ENCODE measurements at places on chromosomes 7 and 10.

DNA sequence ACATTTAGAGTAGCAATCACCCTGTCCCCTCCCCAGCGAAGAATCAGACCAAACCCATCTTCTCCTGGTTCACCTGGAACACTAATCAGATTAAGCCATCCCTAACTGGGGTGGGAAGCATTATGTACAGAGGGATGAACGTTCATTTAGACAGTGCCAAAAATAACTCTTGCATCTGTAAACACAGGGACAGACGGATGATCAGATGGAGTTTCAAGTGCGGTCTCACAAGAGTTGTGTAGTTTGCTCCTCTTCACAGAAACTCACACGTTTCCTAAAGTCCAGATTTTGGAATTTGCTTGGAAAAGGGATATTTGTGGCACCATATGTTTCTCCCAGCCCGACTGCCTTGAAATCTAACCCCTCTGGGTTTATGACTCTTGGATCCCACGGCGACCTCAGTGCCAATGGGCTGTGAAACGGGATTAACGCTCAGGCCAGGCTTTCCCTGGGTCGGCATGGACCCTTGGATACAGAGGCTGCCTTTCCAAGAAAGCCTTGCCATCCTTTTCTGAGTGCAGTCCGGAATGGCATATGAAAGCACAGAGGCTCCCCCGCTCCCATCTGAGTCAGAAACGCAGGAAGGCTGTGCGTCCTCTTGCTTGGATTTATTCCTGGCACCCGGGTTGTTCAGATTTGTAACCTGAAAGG, 293.2 kb upstream of the HABP2 start:
- DNase-seq, result no peak

GRCh38 chr10:77296534-77297392, 340.8 kb downstream of the KCNMA1 start:
- DNase-seq, result no peak

GRCh38 chr7:142788303-142789289, 17.8 kb downstream of the PRSS2 start:
- DNase-seq, result no peak

DNA sequence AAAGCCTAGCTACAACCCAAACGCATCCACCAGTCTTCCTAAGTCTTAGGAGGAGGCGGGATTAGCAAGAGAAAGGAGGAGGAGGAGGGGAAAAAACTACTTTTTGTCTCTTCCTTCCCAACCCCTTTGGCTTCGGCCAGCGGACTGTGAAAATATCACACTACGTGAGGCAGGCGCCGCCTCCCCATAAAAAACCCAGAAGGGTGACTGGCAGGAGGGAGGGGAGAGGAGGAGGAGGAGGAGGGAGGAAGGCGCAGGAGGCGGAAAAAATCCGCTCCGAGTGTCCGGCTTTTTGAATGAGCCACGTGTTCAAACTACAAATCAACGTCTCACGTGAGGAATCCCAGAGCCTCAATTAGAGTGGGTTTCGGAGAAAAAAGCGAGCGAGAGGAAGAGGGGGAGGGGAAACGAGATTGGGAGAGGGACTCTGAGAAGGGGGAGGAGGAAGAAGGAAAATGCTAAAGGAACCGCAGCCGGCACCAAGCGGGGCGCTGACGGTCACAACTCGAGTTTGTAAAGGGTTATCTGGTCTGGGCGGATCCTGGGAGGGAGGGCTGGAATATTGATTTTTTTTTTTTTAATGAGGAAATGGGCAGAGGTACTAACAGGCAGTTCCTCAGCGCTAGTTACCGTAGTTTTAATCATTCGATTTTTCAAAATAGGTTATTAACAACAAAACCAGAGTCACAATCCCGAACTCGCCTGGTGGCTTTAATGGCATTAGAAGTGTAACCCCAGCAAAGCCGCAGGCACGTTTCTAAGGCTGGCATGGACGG, at the start of gene IGF2BP3:
Gene IGF2BP3, minus strand, starts transcription at position 162 of the 776 bp plus-strand sequence. CDS start 381 bp downstream, outside the sequence.
- DNase-seq, result no peak
